ENCODE measurements at places on chromosomes 2 and 18.

GRCh38 chr18:1103537-1103936 lies 198.9 kb downstream of the ADCYAP1 start:
- no peak for DNase-seq

- no peak for DNase-seq
These were observed 646.3 kb upstream of the LRATD1 start for GRCh38 chr2:13986119-13986720.

- no peak for DNase-seq
These were observed 38.1 kb upstream of the TGIF1 start for GRCh38 chr18:3411854-3412268.

DNA sequence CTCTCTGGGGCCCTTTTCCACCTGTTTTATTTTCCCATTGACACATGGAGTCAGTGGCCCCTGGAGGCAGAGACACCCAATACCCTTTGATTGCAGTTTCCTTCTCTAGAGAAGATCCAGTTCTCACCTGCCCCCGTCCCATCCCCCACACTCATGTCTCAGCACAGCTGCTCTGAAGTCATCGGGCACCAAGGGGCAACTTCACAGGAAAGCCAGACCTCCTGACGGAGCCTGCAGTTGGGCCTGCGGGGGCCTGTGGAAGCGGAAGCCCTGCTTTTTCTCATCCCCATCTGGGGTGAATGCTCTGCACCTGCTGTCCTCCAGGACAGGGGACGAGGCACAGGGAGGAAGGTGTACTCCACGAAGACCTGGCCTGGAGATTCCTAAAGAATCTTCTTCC lies 308.3 kb upstream of the EPAS1 start:
- no peak for DNase-seq

DNA sequence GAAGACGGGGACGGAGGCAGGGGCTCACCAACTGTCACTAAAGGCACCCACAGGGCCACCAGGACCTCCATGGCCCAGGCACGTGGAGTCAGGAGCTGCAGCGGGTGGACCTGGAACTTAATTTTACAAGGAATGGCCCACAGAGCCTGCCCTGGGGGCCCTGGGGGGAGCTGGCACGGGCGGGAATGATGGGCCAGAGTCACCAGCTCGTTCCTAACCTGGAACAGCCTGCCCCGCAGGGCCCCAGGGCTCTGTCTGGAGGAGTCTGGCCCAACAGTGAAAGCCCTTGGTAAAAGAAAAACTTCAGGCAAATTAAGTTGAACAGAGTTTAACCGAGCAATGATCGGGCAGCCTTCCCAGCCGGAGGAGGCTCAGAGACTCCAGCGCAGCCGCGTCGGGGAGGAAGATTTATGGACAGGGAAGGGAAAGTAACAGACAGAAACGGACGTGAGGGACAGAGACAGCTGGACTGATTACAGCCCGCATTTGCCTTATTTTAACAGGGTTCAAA lies 118.4 kb upstream of the TMEM18 start:
- DNase-seq: no peak

GRCh38 chr2:26887151-26887550 lies 39.2 kb downstream of the DPYSL5 start:
- no peak for DNase-seq

GRCh38 chr2:73823416-73823815 lies 5.3 kb upstream of the STAMBP start:
- no peak for DNase-seq

GRCh38 chr2:27509326-27509725 lies 12.7 kb downstream of the GCKR start:
- no peak for DNase-seq

DNA sequence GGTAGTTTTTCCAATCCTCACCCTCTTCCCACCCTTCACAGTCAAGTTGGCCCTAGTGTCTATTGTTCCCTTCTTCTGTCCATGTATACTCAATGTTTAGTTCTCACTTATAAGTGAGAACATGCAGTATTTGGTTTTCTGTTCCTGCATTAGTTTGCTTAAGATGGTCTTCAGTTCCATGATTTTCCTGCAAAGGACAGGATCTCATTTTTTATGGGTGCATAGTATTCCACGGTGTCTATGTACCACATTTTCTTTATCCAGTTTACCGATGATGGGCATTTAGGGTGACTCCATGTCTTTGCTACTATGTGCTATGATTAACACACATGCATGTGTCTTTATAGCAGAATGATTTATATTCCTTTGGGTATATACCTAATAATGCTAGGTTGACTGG lies 104.4 kb downstream of the STRN start:
- no peak for DNase-seq

DNA sequence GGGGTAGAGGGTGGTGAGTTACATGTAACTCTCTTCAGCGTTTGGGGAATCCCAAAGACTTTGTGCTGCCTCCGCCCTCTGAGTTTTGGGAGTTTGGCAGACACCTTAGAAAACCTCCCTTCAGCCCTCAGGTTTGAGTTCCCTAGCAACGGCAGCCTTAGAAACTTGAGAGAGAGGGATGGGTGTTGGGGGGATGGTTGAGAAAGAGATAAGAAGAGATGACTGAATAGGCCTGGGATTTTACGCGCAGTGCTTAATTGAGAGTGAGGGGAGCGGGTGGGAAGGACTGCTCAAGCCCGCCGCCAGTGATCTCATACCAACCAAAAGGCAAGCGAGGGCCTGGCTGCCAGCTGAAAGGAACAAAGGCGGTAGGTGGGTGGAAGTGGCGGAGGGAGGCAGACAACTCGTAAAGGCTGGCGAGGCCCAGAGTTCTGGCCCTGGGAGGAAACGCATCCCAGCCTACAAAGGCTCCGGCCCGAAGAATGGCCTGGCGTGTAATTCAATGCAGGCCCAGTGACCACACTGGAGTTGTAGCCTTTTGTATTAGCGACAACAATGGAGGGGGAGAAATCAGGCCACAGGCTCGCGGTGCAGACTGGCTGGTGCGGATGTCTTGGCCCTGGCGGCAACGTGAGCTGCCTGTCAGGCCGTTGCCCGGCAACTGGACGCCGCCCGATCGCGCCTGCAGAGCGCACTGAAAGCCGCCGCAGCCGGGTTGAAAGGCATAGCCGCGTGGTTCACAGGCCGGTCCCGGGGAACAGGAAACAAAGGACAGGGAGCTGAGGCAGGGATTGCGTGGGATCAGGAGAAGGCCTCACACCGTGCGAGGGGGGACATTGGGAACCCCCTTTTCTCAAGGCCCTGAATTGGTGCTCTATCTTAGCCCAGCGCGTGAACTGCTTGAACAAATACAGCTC lies 39.9 kb upstream of the DARS1 start:
- DNase-seq: no peak

DNA sequence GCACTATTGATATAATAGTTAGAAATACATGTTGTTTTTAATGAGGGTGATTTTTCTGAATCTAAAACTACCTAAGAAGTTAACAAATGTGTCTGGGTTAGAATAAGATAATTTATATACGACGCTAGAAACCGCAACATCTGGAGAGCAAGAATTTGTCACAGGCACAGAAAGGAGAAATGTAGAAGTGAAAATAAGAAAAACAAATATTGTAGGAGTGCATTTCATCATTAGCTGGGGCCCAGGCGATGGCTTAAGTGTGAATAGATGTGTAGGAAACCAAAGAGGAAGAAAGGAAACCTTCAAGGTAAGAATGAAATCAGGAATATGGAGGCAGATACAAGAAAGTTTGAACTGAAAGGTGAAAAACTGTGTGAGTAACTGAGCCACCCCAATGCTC lies 90.3 kb downstream of the LRP2 start:
- no peak for DNase-seq

DNA sequence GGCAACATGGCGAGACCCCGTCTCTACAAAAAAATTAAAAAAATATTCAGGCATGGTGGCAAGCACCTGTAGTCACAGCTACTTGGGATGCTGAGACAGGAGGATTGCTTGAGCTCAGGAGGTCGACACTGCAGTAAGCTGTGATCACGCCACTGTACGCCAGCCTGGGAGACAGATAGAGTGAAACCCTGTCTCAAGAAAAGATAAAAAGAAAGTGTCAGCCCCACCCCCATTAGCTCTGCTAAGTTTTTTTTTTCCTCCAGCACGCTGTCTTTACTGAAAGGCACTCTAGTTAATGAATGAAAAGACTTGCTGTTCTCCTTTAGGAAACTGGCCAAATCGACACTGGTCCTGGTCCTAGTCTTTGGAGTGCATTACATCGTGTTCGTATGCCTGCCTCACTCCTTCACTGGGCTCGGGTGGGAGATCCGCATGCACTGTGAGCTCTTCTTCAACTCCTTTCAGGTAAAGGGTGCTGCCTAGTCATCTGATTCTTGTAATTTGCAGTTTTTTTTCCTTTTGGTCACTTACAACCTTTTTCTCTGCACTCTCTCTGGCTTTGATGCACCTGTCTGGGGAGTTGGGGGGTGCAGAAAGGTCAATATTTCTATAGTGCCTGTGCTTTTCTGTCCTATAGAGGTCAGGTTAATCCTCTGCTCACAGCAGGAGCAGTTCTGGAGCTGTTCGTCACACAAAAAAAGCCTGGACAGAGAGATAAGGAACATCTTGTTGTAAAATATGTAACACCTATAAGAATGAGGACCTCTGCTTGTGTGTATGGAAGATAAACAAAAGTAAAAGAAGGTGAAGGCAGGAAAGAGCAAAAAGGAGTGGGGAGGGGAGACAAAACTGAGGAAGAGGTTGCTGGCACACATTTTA lies 82.3 kb downstream of the PTH2R start:
- no peak for DNase-seq

DNA sequence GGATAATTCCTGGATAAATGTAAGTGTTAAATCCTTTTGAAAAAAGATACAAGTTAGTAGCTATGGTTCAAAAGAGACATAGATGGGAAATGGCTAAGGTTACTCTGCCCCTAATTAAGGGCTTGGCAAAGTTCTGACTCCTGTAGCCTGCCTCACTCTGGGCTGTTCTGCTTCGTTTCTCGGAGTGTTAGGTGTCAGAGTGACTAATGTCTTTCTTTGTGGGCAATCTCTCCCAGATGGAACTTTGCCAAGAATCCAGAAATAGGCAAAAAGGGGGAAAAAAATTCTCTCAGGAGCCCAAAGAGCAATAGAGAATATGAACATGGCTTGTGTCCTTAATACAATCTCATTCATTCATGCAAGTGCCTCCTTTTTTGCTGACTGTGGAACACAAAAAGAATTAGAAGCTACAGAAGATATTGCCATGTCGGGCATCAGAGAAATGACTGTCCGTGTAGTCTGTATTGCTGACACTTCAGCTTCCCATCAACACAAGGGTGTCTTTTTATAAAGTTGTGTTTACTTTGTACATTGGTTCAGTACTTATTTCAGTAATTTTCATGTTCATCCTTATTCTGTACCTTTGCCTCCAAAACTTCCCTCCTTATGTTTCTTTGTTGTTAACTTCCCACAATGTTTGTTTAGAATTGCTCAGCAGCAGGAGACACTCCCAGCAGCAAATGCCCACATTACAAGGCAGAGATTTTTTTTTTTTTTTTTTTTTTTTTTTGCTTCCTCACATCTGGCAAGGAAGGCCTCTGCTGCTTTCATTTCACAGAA lies 134.0 kb downstream of the FTCDNL1 start:
- no peak for DNase-seq

DNA sequence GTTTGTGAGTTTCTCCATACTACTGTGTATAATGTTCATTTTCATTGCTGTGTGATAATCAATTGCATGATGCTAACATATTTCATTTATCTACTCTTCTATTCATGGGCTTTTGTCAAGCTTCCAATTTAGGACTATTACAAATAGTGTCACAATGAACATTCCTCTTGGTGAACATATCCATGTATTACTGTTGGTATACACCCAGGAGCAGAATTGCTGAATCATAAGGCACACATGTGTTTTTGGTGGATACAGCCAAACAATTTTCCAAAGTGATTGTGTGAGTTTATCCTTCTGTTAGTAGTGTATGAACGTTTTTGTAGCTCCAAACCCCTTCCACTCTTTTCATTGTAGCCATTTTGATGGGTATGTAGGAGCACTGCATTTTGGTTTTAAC lies 101.6 kb upstream of the COPS8 start:
- no peak for DNase-seq

DNA sequence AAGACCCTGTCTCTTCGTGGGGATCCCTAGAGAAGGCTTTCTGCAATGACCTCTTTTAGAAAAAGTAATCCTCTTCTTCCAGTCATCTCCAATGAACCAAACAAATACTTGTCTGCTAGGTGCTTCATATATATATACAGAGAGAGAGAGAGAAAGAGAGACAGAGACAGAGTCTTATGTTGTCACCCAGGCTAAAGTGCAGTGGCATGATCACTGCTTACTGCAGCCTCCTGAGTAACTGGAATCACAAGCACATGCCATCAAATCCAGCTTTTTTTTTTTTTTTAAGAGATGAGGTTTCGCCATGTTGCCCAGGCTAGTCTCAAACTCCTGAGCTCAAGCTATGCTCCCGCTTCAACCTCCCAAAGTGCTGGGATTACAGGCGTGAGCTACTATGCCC lies 18.6 kb upstream of the PKDCC start:
- no peak for DNase-seq

DNA sequence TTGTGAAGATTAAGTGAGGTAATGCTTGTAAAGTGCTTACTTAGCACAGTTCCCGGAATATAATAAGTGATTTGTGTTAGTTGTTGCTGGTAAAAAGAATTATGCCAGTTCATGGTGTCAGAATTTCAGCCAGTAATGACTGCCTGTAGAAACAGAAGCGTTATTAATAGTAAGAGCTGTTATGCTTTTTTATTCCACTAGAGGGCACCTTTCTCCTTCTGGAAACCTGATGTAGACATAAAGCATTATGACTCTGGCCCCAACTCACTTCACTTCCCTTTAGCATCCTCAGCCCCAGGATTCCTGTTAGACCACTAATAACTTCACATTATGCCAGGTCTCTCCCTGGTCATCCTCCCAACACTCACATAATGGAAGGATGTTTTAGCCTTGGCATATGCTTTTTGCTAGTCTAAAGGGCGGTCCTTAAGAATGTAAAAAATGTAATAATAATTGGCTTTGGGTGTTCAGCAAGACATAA lies 34.9 kb downstream of the C18orf54 start:
- DNase-seq: no peak

DNA sequence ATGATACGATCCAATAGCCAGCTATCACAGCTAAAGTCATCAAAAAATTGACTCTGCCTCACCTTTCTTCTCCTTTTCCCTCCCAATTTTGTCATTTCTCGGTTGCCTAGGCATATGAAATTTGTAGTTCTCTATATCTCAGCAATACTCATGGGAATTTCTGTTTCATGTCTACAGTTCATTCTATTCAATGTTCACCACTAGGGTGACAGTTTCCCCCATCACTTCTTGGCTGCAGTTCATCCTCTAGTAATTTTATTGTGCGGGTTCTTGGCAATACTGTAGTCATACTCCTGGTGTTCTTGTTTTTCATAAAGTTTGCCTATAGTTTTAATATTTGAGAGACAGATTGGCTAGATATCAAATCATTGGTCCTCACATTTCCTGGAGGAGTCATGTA lies 872.2 kb upstream of the ID2 start:
- no peak for DNase-seq

Data from cortex of kidney (tissue), 1 donor.